ENCODE measurements at places on chromosomes 6 and 20.

GRCh38 chr6:53320964-53321363 is 27.8 kb downstream of the ELOVL5 start:
- DNase-seq, result no peak

GRCh38 chr6:146857980-146858347 is 259.2 kb downstream of the ADGB start:
- DNase-seq, result no peak

- DNase-seq, result no peak
These were observed 77.2 kb downstream of the MDGA1 start for GRCh38 chr6:37620519-37620918.

GRCh38 chr6:11595903-11596302 is 58.4 kb downstream of the TMEM170B start:
- peak; percentile 38 for DNase-seq

GRCh38 chr6:16493802-16494201 is 255.4 kb downstream of the GMPR start:
- DNase-seq, result no peak

GRCh38 chr20:47502271-47503239 is 868 bp downstream of the NCOA3 start:
- no peak for DNase-seq

- no peak for DNase-seq
These were observed 265.8 kb upstream of the PLCB4 start for GRCh38 chr20:8803065-8803464.

DNA sequence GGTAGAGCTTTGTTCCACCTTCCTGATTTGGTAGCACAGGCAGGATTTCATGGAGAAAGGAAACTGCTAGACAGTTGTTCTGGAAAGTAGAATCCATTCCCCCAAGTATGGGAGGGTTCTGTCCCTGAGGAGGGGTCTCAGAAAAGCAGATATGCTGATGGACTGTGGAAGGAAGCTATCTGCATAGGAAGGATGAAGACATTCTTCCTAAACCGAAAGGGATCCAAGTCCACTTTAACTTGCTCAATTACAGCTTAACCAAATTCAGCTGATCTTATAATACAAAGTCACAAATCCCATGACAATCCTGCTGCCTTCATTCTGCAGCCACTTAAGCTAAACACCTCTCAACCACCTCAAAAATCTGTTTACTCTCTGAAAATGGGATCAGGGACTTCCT is 2.6 kb downstream of the MAN1A1 start:
- no peak for DNase-seq

DNA sequence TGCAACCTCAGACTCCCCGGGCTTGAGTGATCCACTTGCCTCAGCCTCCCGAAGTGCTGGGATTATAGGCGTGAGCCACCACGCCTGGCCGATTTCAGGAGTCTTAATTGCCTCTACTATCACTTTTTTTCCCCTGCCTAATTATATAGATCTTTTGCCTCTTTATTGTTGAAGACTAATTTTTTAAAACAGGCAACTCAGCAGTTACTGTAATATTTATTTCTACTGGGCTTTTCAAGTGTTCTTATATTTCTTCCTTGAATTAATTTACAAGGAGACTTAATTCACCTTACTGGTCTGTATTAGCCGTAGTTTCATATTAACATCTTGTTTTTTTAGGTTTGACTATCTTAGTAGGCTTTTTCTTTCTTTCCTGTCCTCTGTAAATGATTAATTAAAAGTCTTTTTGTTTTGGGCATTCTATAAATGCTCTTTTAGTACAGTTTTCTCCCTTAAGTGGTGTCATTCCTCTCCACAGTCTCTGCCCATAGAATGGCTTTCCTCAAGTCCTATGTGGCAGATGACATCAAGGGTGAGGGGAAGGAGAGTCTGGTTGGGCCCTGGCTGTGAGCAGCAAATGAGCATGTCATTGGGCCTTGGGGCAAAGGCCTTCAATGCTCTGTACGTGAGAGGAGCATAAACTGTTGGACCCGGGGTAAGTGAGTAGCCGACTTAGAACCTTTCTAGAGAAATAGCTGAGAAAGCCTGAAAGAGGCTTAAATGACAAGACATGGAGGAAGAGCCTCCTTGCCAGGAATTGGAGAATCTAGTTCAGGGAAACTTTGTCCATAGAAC is 36.0 kb downstream of the ANKS1A start:
- DNase-seq, result no peak

GRCh38 chr20:54203281-54203680 is 4.6 kb upstream of the PFDN4 start:
- no peak for DNase-seq

DNA sequence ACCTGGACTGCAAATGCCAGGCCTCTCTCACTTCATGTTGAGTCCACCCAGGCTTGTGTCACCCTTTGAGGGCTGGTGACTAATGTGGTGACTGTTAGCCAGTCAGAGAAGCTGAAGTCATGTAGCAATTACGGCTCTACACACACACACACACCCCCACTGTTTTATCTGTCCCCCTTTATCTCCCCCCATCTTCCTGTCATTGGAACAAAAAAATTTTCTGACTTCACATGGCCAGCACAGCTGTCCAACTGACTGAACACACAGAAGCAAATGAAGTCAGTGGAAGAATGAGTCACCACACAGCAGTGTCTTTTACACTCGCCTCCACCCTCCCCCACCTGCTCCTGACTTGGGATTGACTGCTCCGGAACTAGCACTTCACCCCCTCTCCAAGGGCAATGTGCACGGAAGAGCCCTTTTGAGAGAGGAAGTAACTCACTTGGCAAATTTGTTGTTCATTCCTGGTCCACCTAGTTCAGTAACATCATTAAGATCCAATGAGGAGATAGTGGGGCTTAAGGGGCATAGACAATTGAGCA is 198.0 kb downstream of the RNF144B start:
- no peak for DNase-seq

DNA sequence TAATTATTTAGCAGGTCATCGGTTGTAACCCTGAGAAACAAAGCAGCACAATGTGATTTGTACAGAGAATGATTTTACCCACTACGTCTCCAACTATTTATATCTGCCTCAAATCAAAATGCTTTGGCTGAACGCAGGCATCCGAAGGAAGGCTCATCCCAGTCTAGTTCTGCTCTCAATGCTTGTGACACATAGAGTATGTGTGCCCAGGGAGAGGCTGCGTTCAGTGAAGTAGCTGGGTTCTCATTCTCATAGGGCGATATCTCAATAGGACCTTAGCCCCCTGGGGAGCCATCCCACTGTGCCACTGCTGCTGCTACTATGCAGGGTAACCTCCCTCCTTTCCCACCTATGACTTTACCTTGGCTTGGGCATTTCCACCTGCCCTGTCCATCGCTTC is 407 bp downstream of the GABRR2 start:
- no peak for DNase-seq

DNA sequence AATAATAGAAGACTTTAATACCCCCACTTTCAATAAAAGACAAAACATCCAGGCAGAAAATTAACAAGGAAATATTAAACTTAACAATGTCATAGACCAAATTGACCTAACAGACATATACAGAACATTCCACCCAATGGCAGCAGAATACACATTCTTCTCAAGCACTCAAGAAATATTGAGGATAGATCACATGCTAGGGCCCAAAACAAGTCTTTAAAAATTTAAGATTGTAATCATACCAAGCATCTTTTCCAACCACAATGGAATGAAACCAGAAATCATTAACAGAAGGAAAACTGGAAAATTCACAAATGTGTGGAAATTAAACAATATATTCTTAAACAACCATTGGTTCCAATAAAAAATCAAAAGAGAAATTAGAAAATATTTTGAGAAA is 161.0 kb downstream of the COL12A1 start:
- DNase-seq, result no peak

DNA sequence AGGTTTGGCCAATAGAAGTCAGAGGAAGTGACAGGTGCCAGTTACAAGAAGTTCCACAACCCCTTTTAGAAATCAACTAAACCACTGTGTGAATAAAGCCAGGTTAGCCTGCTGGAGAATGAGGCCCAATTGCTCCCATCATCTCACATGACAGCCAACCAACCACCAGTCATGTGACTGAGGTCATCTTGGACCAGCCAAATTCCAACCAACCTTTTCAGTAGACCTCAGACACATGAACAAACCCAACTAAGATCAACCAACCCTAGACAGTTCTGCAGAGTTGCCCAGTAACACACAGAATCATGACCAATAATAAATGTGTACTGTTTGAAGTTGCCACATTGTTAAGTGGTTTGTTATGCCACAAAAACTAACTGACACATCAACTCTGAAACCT is 44.6 kb upstream of the GGTLC1 start:
- no peak for DNase-seq

DNA sequence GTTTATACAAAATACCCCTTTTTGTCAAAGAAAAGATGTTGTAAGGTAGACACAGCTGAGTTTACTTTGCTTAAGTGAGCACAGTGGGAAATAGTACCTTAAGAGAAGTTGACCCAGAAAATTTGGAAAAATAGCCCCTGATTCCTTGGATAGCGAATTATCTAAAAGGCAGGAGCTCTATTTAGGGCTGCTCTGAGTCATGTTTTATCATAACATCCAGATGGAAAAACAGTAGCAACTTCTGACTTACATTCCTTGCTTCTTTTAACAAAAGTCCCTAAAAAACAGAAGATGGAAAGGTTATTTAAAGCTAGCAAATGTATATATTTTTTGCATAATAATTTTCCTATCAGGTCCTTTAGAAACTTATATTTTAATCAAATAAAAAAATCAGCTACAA is 59.0 kb downstream of the THEMIS start:
- no peak for DNase-seq

- DNase-seq, result no peak
These were observed 598 bp downstream of the HLA-B start for GRCh38 chr6:31356216-31356945.

- DNase-seq, result no peak
These were observed 10.6 kb downstream of the TOX2 start for GRCh38 chr20:43925215-43925614.

DNA sequence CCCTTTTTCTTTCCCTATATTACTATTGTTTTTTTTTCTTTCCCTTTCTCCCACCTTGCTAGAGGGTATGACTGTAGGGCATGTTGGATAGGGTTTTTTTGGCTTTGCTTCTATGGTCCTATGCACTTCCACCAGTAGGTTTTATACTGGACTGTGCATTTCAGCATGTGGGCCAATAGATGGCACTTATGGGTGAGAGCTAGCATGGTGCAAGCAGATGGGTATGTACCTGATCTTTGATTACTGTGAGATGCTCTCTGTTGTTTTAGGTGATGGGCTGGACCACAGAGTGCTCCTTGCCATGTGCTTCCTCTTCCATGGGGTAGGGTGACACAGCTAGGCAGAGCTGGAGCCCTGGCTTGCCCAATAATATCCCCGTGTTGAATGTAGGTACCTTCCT is 128.5 kb upstream of the CHD6 start:
- no peak for DNase-seq

- no peak for DNase-seq
These were observed 61.6 kb downstream of the RPRD1B start for GRCh38 chr20:38095017-38095686.

- no peak for DNase-seq
These were observed 95.3 kb downstream of the TAF4 start for GRCh38 chr20:61970357-61970756.

- DNase-seq, result no peak
These were observed 702 bp upstream of the TNFAIP3 start for GRCh38 chr6:137866200-137866913.

DNA sequence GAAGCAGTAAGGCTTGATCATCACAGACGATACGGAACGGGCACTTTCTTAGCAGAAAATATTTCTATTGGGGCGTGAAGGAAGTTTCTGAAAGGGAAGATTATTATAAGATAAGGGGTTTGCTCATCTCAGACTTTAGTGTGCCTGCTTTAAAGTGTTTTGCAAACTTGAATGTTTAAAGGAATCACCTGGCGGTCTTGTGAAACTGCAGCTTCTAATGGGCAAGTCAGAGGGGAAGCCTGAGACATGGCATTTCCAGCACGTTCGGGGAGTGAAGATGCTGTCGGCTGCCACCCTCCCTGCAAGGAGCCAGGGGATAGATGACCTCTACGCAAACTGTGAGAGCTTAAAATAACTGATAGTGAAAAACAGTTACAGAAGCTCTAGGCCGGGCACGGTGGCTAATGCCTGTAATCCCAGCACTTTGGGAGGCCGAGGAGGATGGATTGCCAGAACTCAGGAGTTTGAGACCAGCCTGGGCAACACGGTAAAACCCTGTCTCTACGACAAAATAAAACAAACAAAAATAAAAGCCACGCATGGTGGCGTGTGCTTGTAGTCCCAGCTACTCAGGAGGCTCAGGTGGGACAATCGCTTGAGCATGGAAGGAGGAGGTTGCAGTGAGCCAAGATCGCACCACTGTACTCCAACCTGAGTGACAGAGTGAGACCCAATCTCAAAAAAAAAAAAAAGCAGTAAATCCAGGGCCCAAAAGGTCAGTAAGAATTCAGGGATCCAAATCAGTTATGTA is 2.3 kb upstream of the KIF16B start:
- DNase-seq, result no peak

DNA sequence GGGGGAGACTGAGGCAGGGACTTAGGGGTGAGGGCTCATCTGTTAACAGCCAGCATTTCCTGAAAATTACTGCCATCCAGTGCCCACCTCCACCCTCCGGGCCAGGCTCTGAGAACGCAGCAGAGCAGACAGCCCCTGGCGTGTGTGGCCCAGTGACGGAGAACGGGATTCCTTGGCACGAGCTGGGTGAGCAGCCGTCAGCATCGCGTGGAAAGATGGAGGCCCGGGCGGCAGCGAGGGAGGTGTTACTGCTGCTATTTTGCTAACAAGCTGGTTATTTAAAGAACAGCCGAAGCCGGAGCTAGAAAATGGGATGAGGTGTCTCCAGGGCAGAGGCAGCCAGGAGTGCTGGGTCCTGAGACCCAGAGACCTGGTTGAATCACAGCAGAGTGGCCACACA is 62.7 kb downstream of the DLGAP4 start:
- no peak for DNase-seq

- DNase-seq, result no peak
These were observed 149.5 kb upstream of the BMP5 start for GRCh38 chr6:56024931-56025330.

GRCh38 chr6:42255050-42255449 is 37.4 kb upstream of the MRPS10 start:
- DNase-seq, result no peak

- no peak for DNase-seq
These were observed at the start of gene C6orf62 for GRCh38 chr6:24719125-24719971. C6orf62 (minus strand) TSS chr6:24719154; CDS start chr6:24718668, 486 bp downstream.

GRCh38 chr6:157049133-157049532 is 272.0 kb downstream of the ARID1B start:
- no peak for DNase-seq

DNA sequence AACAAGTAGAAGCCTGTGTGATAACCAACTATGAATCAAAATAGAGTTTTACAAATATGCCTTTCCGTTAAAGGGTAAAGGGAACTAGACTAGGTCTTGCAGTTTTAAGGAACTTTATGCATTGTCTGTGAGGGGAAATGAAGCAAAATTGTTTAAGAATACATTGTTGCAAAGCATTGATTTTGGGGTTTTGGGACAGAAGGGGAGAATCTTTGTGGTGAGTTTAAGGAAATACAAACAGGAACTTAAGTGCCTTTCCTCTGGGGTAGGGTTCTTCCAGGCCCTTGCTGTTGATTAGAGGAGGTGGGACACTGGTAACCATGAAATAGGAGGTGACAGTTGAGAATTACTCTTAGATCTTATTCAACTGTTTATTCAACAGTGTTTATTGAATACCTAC is 4.7 kb downstream of the MAPK14 start:
- no peak for DNase-seq

- no peak for DNase-seq
These were observed 11.5 kb downstream of the ATXN1 start for GRCh38 chr6:16749516-16750485.

- DNase-seq, result no peak
These were observed 153.7 kb upstream of the OLIG3 start for GRCh38 chr6:137647762-137648447.
